ENCODE measurements at places on chromosomes 13 and 19. TPM values are rescaled to one million over a fixed set of nuclear protein-coding genes. Genes with fewer than 3 reads are reported as not detected.

F10 gene
- total RNA-seq = not detected

RTBDN gene
- total RNA-seq = not detected

PRODH2 gene
- total RNA-seq = not detected

SLC6A16 gene
- total RNA-seq = 3.5 TPM

HSD17B14 gene
- 0.59 TPM for total RNA-seq

CASP14 gene
- total RNA-seq = not detected

AXL gene
- not detected for total RNA-seq
